ENCODE measurements at places on chromosomes 2 and 18.

- no peak for DNase-seq
Observed at GRCh38 chr2:39266139-39266805, 22.5 kb upstream of the CDKL4 start.

DNA sequence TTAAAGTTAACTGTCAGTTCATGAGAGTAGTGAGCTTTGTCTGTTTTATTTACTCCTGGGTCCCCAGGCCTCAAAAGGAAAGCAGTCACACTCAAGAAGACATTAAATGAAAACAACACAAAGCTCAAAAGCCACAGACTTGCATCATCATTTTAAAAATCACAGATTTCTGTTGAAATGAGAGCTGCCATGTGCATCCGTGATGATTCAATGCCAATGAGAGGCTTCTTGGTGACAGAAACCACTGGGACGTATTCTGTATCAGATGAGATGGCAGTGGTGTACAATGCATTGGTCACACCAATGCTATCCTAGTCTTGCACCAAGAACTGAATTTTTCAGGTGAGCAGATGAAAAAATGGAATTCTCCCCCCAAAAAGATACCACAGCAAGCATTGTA lies 204.8 kb downstream of the ANAPC1 start:
- DNase-seq = no peak

DNA sequence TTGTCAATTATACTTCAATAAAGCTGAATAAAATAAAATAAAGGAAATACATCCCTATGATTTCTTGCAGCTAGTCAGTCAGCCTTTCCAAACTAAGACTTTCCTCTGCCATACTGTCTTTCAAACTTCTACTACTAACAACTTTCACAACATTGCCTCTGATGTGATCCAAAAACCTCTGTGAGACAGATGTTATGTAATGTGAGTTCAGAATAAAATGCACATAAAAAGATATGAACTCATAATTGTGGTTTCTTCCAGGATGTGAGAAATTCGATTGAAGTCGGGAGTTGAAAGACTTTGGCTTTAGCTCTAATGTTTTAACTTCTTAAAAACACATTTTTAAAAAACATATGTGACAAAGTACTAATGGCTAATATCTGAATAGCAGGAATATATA lies 98.7 kb downstream of the PIGN start:
- DNase-seq = no peak

DNA sequence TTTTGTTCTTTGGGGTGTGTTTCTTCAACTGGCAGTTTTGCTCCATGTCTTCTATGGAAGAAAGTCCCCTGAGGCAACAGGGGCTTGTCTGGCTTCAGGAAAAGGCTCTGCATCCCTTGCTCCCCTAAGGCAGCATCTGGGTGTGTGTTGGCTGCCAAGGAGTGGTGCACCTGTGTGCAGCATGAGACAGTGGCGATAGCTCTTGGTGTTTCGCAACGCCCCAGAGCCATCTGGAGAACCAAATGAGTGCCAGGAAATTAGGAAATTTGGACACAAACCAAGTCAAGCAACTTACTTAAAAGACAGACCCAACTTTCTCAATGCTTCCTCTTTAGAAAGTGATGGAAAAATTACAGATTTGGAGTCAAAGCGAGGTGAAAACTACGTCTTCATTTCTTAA lies 1044.4 kb upstream of the CNTNAP5 start:
- no peak for DNase-seq
